ENCODE measurements at places on chromosomes 11 and 22. TPM values are rescaled to one million over a fixed set of nuclear protein-coding genes. Genes with fewer than 3 reads are reported as not detected.

Gene HEPHL1
- not detected for total RNA-seq

Gene NUP50
- 87.2 TPM for total RNA-seq

Gene OR2AT4
- 0.22 TPM for total RNA-seq

Gene SLC3A2
- total RNA-seq: 99.8 TPM

Gene ACP2
- total RNA-seq: 24.3 TPM

DNA sequence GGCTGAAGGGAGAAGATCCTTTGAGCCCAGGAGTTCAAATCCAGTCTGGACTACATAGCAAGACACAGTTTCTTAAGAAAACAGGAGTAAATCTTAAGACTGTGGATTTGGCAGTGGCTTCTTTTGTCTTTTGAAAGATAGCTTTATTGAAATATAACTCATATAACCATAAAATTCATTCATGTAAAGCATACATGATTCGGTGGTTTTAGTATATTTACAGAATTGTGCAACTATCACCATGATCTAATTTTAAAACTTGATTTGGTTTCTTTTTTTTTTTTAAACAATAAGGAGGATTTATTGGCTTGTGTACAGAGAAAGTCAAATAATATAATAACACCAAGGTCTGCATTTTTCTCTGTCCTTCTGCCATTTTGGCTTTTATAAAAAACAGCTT lies 23.1 kb upstream of the PSMA1 start:
- H3K4me1 ChIP-seq: peaks cover 12% of the 10 kb centered on the region
- no peak for DNase-seq
- H3K27ac ChIP-seq: no peak overlapping the region
- H3K36me3 ChIP-seq: no peaks in the 10 kb centered on the region

- peak; percentile 36 for DNase-seq
- H3K4me3 ChIP-seq: no peak overlapping the region
- no peaks in the 10 kb centered on the region for H3K36me3 ChIP-seq
- no peaks in the 10 kb centered on the region for H3K27me3 ChIP-seq
Observed at GRCh38 chr11:100753172-100753543, 66.1 kb downstream of the ARHGAP42 start.

GRCh38 chr22:20750461-20751184 lies 23.3 kb upstream of the SERPIND1 start:
- H3K27me3 ChIP-seq: no peaks in the 10 kb centered on the region
- no peak for DNase-seq
- H3K4me1 ChIP-seq: no peaks in the 10 kb centered on the region
- no peaks in the 10 kb centered on the region for H3K36me3 ChIP-seq
- no peak overlapping the region for H3K27ac ChIP-seq

GRCh38 chr11:133347988-133348387 lies 184.3 kb downstream of the OPCML start:
- H3K4me1 ChIP-seq: peaks cover 5% of the 10 kb centered on the region
- H3K27me3 ChIP-seq: no peaks in the 10 kb centered on the region
- no peak overlapping the region for H3K4me3 ChIP-seq
